ENCODE measurements at places on chromosomes 1 and 21. TPM values are rescaled to one million over a fixed set of nuclear protein-coding genes. Genes with fewer than 3 reads are reported as not detected.

CLCA4 gene
- total RNA-seq, result not detected

CACHD1 gene
- 0.10 TPM for total RNA-seq

TRIM33 gene
- total RNA-seq, result 41.7 TPM

AGL gene
- total RNA-seq, result 10.7 TPM

MPL gene
- total RNA-seq, result not detected

OR2L8 gene
- not detected for total RNA-seq

FAM72D gene
- total RNA-seq, result 8.7 TPM

OLFML2B gene
- total RNA-seq, result not detected

OR10J4 gene
- total RNA-seq, result not detected

CYP4Z1 gene
- total RNA-seq, result not detected

ANGPTL3 gene
- not detected for total RNA-seq

GRCh38 chr21:19468991-19469715, 1065.6 kb upstream of the TMPRSS15 start:
- DNase-seq, result no peak

- no peak for DNase-seq
Observed at GRCh38 chr1:61687901-61688300, 37.0 kb downstream of the TM2D1 start.

DNA sequence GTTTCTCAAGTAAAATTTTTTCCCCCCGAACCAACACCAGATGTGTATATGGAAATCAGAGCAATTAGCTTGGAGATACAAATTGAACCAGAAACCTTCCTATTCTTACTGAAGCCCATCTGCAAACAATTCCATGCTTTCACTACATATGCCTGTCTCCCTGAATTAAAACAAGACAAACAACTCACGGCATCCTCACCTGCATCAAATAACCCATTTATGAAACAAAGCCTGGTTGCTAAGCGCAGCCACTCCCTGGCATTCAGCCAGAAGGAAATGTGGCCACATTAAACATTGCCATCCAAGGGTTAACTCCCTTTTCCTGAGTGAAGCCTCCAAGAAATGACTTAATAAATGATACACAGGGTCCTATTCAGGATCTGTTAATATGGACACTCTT, 55.3 kb downstream of the APP start:
- DNase-seq, result no peak

- no peak for DNase-seq
Observed at GRCh38 chr1:3657578-3658230, 5.4 kb downstream of the TP73 start.

DNA sequence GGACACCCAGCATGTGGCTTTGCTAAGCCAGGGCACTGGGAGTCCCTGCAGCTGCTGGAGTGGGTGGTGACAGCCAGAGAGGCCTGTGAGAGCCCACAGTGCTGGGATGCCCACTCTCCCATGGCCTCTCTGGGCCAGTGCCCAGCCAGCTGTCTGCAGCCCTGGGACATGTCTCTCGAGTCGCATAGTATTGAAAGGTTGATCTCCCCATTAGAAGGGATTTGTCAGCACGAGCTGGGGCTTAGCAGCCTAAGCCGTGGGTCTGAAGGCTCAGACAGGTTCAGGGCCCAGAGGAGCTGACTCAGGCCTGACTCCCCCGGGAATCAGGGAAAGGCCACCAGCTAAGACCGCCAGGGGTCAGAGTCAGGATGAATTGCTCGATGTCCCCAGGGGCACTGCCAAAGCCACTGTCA, 53.5 kb downstream of the FOXD2 start:
- no peak for DNase-seq

DNA sequence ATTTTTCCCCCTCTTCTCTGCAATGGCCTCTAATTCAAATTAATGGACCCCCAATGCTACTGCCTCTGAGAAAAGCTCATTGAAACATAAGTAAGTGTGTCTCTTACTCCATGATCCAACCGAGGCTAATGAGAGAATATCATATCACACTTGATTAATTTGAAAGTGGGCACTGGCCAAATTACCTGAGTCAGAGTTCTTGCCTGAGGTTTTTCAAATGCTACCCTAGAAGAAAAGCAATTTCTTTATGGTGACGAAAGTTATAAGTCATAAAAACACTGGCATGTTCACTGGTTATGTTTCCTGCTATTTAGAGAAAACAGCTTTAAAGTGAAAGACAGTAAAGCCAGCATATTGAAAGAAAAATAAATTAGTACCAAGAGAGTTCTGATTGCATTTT, 368.8 kb upstream of the TMPRSS15 start:
- no peak for DNase-seq

- no peak for DNase-seq
Observed at GRCh38 chr1:181064011-181064623, 24.4 kb upstream of the IER5 start.

DNA sequence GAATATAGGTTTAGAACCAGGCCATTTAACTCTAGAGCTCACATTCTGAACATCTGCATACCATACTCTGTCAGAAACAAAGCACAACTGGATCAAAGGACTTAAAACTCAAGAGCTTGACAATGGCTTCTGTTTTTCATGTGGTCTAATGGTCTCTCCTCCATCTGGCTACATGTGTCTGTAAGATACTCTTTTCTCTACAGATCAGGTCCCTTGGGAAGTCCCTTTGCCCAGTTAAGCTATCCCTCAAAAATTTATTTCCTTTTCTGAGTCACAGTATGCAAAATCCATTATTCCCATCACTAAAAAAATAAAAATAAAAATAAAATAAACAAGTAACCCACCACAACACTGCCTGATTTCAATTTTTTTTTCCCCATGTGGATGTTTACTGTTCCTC, 357.0 kb upstream of the PRMT6 start:
- no peak for DNase-seq

GRCh38 chr1:182784556-182785171, 4.9 kb upstream of the NPL start:
- no peak for DNase-seq

DNA sequence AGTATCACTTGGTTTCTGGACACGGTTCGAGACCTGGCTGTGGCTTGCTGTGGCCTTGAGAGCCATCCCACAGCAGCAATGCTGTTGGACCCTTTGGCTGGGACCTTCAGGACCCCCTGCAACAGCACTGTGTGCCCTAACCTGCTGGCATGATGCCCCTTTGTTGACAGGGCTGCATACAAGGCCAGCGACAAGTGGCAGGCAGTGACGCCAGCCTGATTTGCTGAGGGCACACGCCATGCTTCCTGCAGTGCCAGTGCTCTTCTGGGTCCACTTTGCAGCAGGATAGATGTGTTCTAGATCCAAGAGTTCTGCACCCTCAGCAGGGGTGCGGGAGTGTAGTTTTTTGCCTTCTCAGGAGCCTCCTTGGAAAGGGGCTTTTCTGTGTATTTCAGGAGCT, 32.8 kb downstream of the COQ8A start:
- DNase-seq, result no peak

DNA sequence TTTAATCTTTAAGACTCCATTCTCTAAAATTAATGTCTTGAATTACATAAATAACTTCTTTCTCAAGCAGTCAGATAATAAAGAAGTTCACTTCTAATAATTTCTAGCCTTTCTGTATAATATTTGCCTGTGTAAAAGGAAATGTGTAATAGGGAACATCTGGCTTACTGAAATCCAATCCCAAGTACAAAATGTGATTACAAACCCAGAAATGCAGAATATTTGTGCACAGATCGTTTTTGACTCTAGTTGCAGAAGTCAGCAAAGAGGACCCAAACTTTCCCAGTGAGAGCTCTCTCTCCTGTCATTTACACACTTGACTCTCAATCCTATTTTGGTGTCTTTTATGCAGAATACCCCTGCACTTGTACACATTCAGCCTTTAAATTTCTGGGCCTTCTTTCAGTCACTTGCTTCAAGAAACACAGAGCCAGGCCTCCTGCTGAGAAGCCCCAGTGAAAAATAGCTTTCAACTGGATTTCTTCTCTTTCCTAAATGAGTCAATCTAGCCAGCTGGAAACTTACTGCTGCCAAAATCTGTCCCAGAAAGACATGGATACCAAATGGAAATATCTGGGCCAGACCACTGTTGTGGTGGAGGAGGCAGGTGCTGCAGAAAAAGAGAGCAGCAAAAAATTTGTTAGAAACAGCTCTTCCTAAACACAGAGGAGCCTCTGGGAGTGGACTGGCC, 68.5 kb upstream of the ADAM30 start:
- DNase-seq, result no peak

Data from activated T-helper 1 cell treated with anti-CD3 and anti-CD28 coated beads, Interleukin-12 subunit alpha, Interleukin-12 subunit beta, Interleukin-2, Interleukin-4 antibody, amounts not matched to agents 30 ng/mL and 10 ng/mL and 1 ng/mL, durations not matched to agents 14 hours and 24 hours and 36 hours (primary cell).